Type B pancreatic cell (in vitro differentiated cells): ENCODE measurements at places on chromosomes 2 and 18.

- no peak for DNase-seq
Measured at GRCh38 chr2:159976527-159977160, 85.8 kb downstream of the PLA2R1 start.

GRCh38 chr2:112275887-112276773 is 733 bp downstream of the ZC3H6 start:
- DNase-seq, result peak; percentile 84

DNA sequence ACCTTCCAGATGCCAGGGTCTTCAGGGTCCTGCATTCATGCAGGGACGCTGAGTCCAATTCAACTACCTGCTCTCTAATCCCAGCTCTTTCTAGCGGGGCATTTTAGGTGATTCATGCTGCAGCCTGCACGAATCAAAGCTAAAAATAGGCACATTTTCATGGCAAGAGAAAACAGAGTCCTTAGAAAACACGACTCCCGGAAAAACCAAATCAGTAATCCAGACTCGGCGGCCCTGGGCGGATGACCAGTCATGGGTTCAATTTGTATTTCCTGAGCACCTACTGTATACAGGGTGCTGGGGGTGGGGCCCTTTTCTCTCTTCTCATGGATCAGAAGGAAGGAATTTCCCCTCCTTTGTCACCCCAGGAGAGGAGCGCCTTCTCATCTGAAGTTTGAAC is 64.4 kb downstream of the LONRF2 start:
- no peak for DNase-seq

DNA sequence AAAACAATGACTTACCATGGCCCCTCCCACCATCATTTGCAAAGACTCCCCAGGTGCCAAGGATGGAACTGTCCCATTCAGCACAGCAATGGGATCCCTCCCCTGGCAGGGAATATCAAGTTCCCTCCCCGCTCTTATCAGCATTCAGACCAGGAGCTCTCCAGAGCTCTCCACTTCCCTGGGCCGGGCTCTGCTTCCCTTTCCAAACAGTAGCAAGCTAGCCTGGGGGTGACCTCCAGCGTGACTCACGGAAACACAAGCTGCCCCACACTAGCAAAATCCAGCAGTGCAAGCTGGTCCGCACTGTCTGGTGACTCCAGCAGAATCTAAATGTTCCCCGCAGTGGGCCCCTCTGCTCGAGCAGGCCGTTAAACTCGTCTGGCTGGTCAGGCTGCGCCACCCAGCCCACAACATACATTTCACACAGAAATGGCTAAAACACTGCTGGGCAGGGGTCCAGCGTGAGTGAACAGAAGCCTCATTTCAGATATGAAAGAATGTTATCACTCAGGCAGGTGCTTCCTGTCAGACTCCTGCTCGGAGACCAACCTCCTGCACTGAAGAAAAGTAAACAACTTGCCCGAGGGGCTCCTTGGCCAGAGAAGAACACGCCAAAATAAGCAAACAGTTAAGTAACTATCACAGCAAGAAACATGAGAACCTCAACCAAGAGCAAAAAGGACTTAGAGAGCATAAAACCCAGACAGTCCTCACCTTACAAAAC is 33.9 kb downstream of the STAT1 start:
- peak; percentile 79 for DNase-seq

DNA sequence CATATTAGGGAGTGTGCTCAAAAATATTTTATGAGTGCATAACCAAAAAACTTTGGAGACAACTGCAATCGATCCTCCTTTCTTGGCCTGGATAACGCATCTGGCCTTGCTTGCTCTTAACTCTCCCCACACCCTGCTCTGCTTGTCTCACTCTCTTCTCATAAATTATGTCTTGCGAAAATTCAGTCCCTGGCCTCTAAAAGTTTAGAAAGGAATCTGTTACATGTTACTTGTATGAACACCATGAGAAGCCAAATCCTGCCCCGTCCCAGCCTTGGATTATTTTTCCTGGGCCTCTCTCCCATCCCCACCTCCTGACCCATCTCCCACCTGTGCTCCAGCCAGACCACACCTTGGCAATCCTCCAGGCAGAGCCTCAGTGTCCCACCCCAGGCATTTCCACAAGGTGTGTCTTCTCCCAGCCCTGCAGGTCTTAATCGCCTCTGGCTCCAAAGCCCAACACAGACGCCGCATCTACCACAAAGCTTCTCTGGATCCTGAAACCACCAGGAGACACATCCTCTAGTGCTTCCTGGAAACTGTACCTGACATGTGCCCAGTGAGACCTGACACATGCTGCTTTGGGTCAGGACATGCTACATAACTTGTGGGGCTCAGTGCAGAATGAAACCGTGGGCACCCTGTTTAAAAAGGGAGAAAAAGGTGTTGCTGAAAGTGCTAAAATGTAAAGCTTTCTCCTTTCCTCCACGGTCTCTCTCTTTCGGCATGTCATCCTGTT is 99.6 kb upstream of the ST3GAL5 start:
- no peak for DNase-seq

DNA sequence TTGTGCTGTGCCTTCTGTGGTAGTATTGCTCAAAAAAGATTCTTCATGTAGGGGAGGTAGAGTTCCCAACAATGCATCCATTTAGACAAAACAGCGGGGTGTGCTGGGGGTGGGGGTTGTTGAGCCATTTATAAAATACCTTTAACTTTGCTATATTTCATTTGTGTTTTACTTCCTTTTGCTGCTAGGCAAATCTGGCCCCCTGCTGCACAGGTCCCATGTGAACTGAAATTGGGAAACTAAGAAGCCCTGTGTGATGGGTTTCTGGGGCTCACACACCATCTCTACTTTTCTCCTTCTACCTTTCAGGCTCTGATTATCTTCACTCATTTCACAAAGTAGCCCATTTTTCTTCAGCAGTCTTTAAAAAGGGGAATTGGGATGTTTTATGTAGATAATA is 52.7 kb upstream of the ITGA4 start:
- no peak for DNase-seq

GRCh38 chr2:109120166-109120565 is 8.8 kb upstream of the SH3RF3 start:
- peak; percentile 59 for DNase-seq

DNA sequence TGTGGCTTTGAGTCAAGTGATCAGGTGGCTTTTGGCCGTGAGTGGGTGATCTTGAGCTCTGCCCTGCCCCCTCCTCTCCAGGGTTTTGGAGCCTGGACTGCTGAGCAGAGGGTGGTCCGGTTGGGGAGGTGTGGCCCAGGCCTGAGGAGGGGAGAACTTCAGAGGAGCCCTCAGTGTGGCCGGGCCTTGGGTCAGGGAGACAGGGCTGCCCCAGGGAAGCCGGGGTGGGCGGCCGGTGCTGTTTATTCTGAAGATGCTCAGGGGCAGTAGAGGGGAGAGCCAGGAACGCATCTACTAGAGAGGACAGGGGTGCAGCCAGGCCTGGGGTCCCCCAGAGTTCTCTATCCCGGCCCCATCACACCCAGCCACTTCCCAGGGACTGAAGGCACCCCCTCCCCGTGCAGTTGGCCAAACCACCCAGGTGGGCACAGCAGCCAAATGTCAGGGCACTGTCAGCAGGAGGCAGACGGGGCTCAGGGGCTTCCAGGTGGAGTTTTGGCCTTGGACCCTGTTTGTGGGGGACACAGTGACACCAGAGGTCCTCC is 963 bp downstream of the ERFE start:
- DNase-seq, result no peak

GRCh38 chr2:168753765-168754329 is 48.6 kb upstream of the NOSTRIN start:
- no peak for DNase-seq

- peak; percentile 54 for DNase-seq
Measured at GRCh38 chr2:121297217-121297830, 12.3 kb upstream of the TFCP2L1 start.

DNA sequence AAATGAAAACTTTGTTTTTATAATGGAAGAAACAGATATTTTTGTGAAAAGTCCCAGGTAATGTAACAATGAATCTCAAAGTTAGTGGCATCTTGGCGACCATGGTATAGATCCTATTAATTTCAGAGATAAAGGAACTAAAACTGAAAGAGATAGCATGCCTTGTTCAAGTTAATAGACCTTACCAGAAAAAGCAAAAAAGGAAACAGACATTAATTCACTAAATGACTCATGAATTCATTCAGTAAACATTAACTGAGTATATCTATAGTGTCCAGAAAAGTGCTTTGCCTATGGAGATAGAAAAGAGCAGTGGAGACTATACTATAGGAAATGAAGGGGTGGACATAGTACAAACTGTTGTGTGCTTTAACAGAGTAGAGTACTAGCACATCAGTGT is 763.3 kb downstream of the TRIB2 start:
- DNase-seq, result no peak

DNA sequence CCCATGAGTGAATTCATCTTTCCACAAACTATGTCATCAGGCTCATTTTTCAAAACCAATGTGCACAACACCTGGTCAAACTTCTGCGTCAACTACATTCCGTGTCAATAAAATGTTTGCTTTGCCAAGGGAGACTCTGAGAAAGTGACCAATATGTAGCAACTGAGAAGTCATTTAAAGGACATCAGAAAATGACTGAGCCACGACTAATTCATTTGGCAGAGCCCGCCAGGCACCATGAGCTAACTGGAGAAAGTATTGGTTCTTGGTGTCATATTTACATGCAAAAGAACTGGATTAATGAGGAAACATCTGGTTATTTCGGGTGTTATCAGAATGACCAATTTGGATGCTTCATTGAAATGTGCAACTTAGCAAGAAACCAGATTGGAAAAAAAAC is 7.2 kb downstream of the RND3 start:
- no peak for DNase-seq

DNA sequence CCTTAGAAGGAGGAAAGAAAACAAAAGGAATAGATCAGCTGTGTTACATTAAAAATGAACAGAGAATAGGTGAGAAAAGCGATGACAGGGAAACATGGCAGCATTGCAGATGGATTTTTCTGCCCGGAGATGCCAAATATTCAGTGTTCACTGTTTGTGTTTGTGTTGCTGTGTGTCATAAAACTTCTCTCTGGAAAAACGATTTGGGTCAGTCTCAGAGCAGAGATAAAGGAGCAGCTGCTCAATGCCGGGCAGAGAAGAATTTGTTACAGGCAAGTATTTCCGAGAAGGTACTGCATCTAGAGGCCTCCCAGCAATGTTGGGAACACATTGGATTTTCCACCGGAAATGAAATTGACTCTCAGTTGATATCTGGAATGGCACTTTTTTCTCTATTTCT is 156.4 kb upstream of the KLHL14 start:
- no peak for DNase-seq

GRCh38 chr2:84912984-84913383 is 7.5 kb downstream of the TMSB10 start:
- DNase-seq, result no peak

GRCh38 chr2:6958616-6959235 is 41.5 kb downstream of the RNF144A start:
- peak; percentile 54 for DNase-seq

DNA sequence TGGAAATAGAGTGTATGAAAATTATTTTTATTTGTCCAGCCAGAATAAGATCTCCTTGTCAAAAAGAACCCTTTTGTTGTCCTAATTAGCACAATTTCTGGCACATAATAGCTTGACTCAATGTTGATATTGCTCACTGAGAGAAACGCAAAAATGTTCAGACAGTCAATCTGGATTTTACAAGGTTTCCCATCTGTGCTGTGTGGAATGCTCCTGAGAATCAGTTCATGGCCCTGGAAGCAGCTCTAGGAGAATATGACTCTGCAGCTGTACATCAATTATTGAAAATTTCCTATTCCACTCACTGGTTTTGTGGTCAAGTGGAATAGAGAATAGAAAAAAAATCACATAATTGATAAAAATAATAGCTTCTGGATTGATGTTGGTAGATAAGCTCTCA is 1582.9 kb upstream of the NXPH2 start:
- no peak for DNase-seq

DNA sequence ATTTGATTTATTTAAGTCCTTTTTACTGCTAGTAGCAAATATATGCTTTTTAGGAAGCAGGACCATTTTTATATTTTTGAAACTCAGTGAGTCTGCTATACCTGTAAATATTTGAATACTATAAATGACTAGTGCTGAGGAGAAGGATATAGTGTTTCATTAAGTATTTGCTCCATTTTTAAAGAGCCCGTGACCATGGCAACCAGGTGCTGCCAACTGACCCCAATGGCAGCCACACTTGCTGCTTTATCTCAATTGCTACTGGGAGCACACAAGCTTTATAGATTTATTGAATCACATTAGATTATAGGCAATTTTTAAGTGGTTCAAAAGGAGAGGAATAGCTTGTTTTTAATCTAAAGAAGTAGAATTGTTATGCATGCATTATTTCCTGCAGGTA is 142.0 kb downstream of the SCG2 start:
- DNase-seq, result no peak
